Panc1 (cell line): ENCODE measurements at places on chromosomes 5 and 9. TPM values are rescaled to one million over a fixed set of nuclear protein-coding genes. Genes with fewer than 3 reads are reported as not detected.

Gene TRAF1
- total RNA-seq: 4.7 TPM

- H3K4me1 ChIP-seq: no peaks in the 10 kb centered on the region
- H3K27me3 ChIP-seq: no peaks in the 10 kb centered on the region
- no peaks in the 10 kb centered on the region for H3K36me3 ChIP-seq
- DNase-seq: no peak
- no peak overlapping the region for H3K4me3 ChIP-seq
These were observed 303.1 kb downstream of the MLLT3 start for GRCh38 chr9:20319241-20319640.

Gene CCL21
- not detected for total RNA-seq

DNA sequence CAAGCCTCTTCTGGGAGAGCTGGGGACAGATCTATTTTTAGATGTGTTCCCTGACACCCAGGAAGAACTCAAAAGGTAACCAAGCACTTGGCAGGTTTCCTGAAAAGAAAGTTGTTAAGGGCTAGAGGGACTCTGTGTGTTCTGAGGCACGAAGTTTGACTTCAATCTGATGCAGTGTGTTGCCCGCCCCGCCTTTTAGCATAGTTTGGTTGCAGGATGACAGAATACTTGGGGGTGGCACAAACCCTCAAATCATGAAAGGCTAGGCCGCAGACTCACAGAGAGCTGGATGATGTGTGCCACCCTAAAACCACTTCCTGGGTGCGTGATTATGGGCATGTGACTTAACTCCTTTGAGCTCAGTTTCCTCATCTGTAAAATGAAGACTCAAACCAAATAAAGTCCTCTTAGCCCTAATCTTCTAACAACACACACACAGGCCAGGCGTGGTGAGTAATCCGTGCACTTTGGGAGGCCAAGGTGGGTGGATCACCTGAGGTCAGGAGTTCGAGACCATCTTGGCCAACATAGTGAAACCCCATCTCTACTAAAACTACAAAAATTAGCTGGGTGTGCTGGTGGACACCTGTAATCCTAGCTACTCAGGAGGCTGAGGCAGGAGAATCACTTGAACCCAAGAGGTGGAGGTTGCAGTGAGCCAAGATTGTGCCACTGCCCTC, 12.8 kb upstream of the NDFIP1 start:
- no peak overlapping the region for H3K4me3 ChIP-seq
- no peak for DNase-seq
- H3K27ac ChIP-seq: no peak overlapping the region
- H3K36me3 ChIP-seq: no peaks in the 10 kb centered on the region
- H3K4me1 ChIP-seq: no peaks in the 10 kb centered on the region

Gene TOR2A
- 8.2 TPM for total RNA-seq

GRCh38 chr9:94692601-94693000, 33.9 kb upstream of the AOPEP start:
- no peak overlapping the region for H3K27ac ChIP-seq
- H3K27me3 ChIP-seq: no peaks in the 10 kb centered on the region
- no peaks in the 10 kb centered on the region for H3K36me3 ChIP-seq
- DNase-seq: no peak
- no peaks in the 10 kb centered on the region for H3K4me1 ChIP-seq

DNA sequence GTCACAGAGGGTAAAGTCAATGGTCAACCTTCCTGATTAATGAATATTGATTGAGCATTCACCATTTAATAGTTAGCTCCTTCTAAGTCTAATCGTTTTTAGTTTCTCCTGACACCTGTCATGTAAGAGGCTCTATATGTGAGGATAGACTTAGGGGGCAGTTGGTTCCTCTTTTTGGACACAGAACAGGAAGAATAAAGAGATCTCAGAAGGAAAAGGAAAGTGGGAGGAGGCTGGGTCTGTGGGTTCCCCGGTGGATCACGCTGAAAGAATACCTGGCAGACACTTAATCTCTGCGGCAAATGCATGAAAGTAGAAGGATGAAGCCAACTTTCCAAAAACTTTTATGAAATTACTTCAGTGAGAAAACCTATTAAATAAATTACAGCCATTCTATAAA, 98.4 kb downstream of the PDE4D start:
- H3K27me3 ChIP-seq: no peaks in the 10 kb centered on the region
- no peak overlapping the region for H3K27ac ChIP-seq
